ENCODE measurements at places on chromosomes 2 and 18.

GRCh38 chr2:1859671-1860450 lies 115.5 kb upstream of the PXDN start:
- DNase-seq = no peak

DNA sequence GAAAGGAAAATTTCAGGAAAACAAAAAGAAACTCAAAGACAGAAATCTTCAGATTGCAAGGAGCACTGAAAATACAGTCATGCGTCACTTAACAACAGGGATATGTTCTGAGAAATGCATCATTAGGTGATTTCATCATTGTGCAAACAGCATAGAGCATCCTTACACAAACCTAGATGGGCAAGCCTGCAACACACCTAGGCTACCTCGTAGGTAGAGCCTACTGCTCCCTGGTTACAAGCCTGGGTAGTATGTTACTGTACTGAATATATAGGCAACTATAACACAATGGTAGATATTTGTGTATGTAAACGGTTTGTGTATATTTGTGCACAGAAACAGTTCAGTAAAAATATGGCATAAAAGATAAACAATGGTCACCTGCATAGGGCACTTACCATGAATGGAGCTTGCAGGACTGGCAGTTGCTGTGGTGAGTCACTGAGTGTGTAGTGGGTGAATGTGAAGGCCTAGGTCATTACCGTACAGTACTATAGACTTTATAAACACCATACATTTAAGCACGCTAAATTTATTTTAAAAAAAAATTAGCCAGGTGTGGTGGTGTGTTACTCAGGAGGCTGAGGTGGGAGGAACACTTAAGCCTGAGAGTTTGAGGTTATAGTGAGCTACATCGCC lies 33.4 kb downstream of the SFXN5 start:
- DNase-seq = no peak

GRCh38 chr2:113887009-113887792 lies 2.7 kb upstream of the ACTR3 start:
- DNase-seq = no peak

- DNase-seq = no peak
Observed at GRCh38 chr18:47284721-47285395, 33.4 kb upstream of the SKOR2 start.

All from NCI-H460 (cell line).